Breast epithelium (tissue), 4 donors: ENCODE measurements at places on chromosomes 1 and 21. TPM values are rescaled to one million over a fixed set of nuclear protein-coding genes. Genes with fewer than 3 reads are reported as not detected.
A peak's percentile ranks its signal among the peaks of the same experiment; 100 is the strongest.

GRCh38 chr1:231519166-231519565 is 9.3 kb upstream of the TSNAX start:
- DNase-seq = no peak
- H3K4me3 ChIP-seq = no peak overlapping the region
- H3K36me3 ChIP-seq = no peaks in the 10 kb centered on the region
- no peak overlapping the region for H3K27ac ChIP-seq

The CLCA1 gene
- not detected for total RNA-seq

GRCh38 chr1:113142791-113143190 is 69.8 kb downstream of the LRIG2 start:
- no peak for DNase-seq
- no peaks in the 10 kb centered on the region for H3K36me3 ChIP-seq

DNA sequence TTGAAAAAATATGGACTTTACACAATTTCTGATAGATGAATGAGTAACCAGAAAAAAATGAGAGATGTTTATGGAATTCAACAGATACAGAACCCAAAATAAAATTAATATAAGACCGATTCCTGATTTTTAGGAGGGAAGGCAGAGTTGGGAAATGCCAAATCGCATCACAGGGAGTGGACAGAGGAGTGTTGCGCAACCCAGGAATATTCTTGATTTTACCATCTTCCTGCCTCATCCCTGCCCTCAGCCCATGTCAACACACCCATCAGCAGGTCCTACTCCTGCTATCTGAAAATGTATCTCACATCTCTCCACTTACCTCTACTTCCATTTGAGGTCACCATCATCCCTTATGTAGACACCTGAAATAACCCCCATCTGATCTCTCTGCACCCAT is 221.0 kb downstream of the DSCAM start:
- H3K4me1 ChIP-seq = no peaks in the 10 kb centered on the region
- H3K36me3 ChIP-seq = no peaks in the 10 kb centered on the region
- DNase-seq = no peak
- H3K27me3 ChIP-seq = no peaks in the 10 kb centered on the region
- H3K4me3 ChIP-seq = no peak overlapping the region

The OR6K6 gene
- not detected for total RNA-seq

DNA sequence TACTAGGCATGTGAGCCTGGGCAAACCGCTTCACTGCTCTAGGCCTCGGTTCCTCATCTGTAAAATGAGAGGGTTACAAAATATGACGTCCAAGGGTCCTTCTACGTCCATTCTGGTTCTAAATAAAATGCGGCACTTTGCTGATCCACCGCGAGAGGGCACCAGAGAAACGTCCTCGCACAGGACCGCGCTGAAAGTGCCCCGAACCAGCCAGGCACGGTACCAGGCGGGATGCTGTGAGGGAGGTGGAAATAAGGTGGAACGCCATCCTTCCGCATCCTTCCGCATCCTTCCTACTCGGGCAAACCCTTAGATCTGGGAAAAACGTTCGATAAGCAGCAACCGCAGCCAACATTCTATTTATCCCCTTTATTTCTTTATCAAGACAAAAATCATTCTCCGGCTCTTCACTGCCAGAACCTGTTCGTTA is 60.3 kb upstream of the KRTAP19-8 start:
- no peaks in the 10 kb centered on the region for H3K36me3 ChIP-seq
- no peak overlapping the region for H3K27ac ChIP-seq
- DNase-seq = peak; percentile 65
- no peaks in the 10 kb centered on the region for H3K27me3 ChIP-seq
- H3K4me1 ChIP-seq = no peaks in the 10 kb centered on the region

GRCh38 chr1:154730259-154730658 is 122.3 kb upstream of the ADAR start:
- peaks cover 9% of the 10 kb centered on the region for H3K4me1 ChIP-seq
- H3K27me3 ChIP-seq = no peaks in the 10 kb centered on the region
- DNase-seq = no peak
- peak overlapping the region; percentile 40 for H3K27ac ChIP-seq

The TRIM63 gene
- total RNA-seq = not detected

DNA sequence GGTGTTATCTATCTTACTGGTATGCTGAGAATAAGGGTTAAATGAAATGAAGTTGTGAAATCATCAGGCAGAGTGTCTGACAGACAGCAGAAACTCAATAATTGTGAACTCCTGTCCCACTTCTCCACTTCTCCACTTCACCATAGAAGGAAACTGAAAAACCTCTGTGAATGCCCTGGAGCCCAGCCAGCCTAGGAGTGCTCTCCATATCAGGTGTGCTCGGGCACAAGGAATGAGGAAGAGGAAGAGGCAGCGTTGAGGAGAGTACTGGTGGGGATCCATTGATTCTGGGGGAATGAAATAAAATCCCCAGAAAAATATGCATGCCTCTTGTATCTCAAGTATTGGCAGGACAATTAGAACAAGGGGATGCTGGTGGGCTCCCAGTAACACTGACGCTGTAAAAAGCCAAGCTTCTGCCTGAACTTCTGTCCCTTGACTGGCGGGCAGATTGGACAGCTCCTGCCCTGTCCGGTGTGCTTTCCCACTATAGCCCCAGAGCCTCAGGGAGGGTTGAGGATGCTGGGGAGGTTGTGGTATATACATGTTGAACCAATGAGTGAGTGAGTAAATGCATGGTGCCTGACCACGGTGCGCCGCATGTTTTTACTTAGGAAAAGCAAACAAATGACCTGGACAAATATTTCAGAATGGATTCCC is 47.7 kb downstream of the NMNAT2 start:
- H3K4me3 ChIP-seq = no peak overlapping the region
- no peak overlapping the region for H3K27ac ChIP-seq
- no peaks in the 10 kb centered on the region for H3K36me3 ChIP-seq
- DNase-seq = no peak
- no peaks in the 10 kb centered on the region for H3K4me1 ChIP-seq
- no peaks in the 10 kb centered on the region for H3K27me3 ChIP-seq

GRCh38 chr1:1092894-1093609 is 18.9 kb upstream of the RNF223 start:
- H3K4me3 ChIP-seq = no peak overlapping the region
- H3K27me3 ChIP-seq = no peaks in the 10 kb centered on the region
- H3K4me1 ChIP-seq = no peaks in the 10 kb centered on the region
- no peak overlapping the region for H3K27ac ChIP-seq

DNA sequence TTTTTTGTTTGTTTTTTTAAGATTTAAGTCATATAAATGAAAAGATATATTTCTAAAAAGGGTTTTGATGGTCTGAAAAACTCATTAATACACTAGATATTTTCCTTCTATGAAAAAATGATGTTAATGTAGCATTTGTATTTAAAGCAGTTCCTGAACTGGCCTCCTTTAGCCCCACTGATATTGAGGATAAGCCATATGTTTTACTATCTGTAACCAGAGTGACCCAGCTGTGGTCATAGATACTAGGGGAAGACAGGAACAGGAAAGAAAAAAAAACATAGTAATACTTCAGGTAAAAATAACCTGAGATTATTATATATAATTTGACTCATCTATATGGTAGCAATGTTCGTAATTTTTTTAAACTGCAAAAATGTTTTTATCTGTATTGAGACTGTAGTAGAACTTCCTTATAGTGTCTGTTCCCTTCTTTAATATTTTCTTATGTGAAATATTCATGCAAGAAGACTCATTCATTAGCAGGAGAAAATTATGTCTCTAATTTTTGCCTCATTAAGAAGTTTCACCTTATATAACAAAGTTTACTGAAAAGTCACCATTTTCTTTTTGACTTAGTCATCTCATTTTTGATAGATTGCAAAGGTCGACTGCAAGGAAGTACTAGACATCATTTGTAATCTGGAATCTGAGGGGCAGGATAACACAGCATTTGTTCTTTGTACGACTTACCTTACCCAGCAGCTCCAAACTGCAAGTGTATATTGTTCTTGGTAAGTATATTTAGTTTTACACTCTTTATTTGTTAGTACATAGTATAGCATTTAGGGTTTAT is 25.6 kb upstream of the TMCO2 start:
- DNase-seq = no peak
- no peaks in the 10 kb centered on the region for H3K36me3 ChIP-seq
- no peaks in the 10 kb centered on the region for H3K4me1 ChIP-seq
- H3K27me3 ChIP-seq = no peaks in the 10 kb centered on the region
- H3K27ac ChIP-seq = no peak overlapping the region

DNA sequence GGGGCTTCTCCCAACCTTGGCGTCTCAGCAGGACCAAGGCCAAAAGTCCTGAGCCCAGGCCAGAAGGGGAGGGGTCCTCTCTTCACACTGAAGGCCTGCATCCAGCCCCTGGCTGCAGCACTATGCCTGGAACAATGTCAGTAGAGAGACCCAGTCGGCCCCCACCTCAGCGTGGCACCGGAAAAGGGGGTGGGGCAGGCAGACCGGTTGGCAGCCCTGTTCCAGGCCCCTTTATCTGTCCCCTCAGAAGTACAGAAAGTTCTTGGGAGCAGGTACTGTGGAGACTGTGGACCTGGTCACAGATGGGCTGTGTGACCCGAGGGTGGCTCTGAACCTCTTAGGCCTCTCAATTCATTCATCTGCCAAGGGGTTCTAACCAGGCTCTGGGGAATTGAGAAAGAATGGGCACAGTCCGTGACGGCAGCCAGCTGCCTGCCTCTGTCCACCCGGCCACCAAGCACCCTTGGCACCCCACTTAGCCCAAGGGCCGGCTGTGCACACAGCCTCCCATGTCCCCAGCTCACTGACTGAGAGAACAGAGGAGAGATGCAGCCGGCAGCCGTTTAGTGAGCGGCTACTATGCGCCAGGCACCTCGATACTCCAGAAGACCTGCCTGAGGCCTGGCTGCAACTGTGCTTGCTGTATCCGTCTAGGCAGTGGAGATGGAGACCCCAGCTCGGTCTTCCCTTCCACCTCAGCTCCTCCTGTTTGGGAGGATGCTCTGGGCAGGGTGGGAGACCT is 23.9 kb downstream of the RUNX3 start:
- no peaks in the 10 kb centered on the region for H3K36me3 ChIP-seq
- H3K4me3 ChIP-seq = no peak overlapping the region
- H3K4me1 ChIP-seq = no peaks in the 10 kb centered on the region
- DNase-seq = peak; percentile 34
- H3K27me3 ChIP-seq = peaks cover 3% of the 10 kb centered on the region
- H3K27ac ChIP-seq = no peak overlapping the region
